ENCODE measurements at places on chromosomes 16 and 17.
A peak's percentile ranks its signal among the peaks of the same experiment; 100 is the strongest.

DNA sequence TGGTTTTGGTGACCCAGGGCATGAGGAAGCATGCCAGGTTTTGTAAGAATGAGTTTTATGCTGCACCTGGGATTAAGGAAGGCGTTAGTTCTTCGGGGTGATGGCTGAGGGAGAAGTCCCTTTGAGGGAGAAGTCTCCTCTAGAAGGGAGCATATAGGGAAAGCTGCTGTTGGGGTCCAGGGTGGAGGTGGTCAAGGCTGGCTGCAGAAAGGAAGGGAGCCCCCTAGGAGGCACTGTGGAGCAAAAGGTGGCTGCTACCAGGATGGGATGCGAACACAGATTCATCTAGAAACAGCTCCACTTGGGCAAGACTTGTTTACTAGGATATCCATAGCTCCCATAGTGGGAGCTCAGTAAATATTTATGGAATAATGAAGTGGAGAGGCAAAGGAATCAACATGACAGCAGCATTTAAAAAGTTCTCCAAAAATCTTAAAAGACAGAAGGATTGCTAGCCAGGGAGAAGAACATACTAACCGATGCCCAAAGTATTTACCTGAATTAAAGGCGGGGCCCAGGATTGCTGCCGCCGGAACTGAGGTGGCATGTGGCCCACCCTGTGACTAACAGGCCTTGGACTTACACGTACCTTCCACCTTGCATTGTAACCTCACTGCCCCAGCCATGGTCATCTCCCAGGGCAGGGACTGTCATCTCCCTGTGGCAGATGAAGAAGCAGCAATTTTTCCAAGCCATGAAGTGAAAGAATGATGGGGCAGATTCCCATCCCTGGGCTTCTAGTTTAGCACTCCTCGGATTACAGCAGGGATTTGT lies 7.1 kb upstream of the LPCAT2 start:
- DNase-seq = no peak

DNA sequence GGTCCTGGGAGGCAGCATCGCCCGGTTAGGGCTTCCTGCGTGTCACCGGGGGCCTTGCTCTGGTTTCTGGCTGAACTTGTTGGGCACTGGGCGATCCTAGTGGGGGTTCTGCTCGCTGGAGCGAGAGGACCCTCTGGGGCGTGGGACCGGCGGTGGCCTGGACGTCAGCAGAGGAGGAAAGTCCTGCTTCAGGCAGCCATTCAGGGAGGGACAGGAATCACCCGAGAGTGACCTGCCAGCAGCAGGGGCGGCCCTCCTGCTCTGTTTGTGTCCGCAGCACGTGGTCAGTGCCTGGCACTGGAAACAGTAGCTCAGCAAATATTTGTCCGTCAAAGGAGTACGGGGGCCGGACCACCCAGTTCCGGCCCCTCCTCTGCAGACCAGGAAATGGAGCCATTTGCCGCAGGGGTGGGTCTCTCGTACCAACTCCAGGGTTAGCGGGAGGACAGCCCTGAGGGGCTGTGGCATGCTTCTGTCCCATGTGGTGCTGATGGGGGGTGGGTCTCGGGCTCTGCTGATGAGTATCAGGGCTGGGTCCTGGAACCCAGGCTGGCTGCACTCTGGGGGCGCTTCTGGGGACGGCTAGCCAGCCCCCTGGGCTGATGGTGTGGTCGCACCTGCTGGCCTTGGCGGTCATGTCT lies 48.3 kb downstream of the BAIAP2 start:
- DNase-seq = no peak

- DNase-seq = no peak
Measured at GRCh38 chr16:17743158-17743557, 272.4 kb upstream of the XYLT1 start.

GRCh38 chr16:57756424-57757325 lies 21.1 kb downstream of the KATNB1 start:
- no peak for DNase-seq

DNA sequence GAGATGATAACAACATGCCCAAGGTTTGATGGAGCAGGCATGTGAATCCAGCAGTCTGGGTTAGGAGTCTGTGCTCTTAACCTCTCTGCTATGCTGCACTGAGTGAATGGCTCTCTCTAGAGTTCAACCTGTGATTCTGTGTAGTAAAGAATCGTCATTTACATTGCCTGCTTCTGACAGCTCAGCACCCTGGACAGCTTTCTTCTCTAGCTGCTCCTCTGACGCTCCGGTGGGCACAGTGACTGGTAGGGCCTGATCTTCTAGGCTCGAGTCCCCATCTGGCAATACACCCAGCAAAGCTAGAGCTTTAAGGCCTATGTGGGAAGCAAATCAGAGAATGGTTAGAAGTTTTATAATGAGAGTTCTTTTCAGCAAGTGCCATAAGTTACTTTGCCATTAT lies 85.3 kb upstream of the ATP2A3 start:
- DNase-seq = no peak

DNA sequence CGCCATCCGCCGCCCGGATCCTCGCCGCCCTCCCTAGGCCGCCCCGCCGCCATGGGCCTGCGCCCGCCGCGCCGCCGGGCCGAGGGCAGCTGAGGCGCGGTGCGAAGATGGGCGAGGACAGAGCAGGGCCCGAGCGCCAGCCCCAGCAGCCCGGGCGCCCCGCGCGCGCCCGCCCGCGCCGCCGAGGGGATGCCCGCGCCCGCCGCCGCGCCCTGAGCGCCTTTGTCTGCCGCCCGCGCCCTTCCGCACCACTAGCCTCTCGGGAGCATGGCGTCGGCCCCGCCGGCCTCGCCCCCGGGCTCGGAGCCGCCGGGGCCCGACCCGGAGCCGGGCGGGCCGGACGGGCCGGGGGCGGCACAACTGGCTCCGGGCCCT lies 278 bp downstream of the RAB11FIP3 start:
- peak; percentile 25 for DNase-seq

DNA sequence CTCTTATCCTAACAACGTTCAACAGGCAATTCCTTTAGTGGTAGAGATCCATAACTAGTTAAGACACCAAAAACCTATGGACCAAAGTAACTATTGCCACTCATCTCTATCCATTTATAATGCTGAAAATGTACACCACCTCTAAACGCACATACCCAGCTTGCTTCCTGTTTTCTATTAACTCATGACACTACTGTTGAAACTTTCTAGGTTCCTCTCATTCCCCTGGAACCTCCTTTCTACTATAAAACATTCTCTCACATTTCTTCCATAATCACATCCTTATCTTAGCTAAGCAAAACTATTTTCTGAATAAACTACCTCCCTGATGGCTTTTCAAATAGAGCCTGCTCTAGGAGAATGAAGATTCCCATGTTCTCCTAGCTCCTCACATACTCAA lies 42.9 kb upstream of the KSR1 start:
- no peak for DNase-seq

- no peak for DNase-seq
Measured at GRCh38 chr16:65409510-65409909, 287.6 kb upstream of the CDH11 start.

GRCh38 chr17:63492940-63493339 lies 16.1 kb downstream of the ACE start:
- no peak for DNase-seq

GRCh38 chr16:80914379-80915078 lies 92.2 kb downstream of the CMC2 start:
- DNase-seq = no peak

GRCh38 chr17:49890852-49891251 lies 43.0 kb upstream of the TAC4 start:
- no peak for DNase-seq

DNA sequence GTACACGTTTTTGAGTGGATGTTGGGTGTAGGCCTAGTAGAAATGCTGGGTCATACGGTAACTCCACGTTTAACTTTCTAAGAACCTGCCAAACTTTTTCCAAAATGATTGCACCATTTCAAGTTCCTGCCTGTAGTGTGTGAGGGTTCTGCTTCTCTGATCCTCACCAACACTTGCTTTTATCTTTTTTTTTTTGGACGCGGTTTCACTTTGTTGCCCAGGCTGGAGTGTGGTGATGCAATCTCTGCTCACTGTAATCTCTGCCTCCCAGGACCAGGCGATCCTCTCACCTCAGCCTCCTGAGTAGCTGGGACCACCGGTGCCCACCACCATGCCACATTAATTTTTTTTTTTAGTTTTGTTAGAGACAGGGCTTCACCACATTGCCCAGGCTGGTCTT lies 23.5 kb downstream of the ZNF750 start:
- no peak for DNase-seq

GRCh38 chr17:80244871-80245509 lies 15.7 kb upstream of the RNF213 start:
- DNase-seq = no peak

DNA sequence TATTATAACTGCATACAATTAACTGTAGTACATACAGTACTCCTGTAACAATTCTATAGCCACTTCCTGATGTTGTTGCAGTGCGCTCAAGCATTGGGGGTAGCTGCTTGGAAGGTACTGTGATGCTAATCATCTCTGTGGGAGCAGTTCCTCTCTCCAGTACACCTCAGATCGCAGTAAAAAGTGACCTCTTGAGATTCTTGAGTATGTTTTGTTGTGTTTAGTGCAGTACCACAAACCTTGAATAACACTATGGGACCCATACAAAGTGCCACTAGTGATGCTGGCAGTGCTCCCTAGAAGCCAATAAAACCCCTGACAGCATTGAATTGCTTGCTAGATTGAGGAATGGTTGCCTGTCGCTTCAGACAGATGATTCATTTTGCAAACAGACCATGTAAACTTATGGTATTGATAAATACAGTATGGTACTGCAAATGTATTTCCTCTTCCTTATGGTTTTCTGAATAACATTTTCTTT lies 193.0 kb downstream of the SPECC1 start:
- DNase-seq = no peak

DNA sequence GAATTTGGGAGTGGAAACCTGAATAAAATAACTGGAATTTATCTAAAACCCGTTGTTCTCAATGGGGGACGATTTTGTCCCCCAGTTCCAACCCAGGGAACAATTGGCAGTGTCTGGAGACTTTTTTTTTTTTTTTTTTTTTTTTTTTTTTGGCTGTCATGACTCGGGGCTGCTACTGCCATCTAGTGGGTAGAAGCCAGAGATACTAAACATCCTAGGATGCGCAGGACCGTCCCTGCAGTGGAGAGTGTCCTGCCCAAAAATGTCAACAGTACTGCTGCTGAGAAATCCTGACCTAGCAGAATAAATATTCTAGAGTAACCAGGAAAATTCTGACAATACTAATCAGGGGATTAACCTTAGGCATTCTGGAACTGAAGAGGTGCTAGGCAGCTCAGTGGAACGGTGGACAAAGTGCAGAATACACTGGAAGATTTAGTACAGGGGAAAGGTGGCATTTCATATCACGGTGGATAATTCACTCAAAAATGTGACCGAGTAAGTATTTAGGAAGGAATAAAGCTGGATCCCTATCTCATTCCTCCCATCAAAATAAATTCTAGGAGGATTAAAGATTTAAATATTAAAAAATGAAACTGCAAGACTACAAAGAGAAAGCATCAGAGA lies 107.6 kb downstream of the SPECC1 start:
- DNase-seq = peak; percentile 52

DNA sequence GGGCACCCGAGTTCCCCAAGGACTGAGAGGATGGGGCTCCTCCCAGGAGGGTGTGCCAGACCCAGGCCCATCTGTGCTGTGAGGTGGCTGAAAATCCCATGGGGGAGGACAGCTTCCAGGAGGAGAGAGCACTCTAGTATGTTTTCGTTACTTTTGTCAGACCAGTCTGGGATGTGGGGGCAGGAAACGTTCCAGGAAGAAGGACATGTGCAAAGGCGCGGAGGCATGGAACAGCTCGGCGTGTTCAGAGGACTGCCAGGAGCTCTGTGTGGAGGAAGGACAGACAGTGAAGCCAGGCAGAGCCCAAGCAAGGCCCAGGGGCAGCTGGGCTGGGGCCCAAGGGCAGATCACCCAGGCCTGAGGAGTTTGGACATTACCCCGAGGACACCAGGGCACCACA lies 7.0 kb downstream of the CA4 start:
- DNase-seq = no peak

GRCh38 chr16:72908362-72909167 lies 139.4 kb downstream of the ZFHX3 start:
- DNase-seq = no peak

DNA sequence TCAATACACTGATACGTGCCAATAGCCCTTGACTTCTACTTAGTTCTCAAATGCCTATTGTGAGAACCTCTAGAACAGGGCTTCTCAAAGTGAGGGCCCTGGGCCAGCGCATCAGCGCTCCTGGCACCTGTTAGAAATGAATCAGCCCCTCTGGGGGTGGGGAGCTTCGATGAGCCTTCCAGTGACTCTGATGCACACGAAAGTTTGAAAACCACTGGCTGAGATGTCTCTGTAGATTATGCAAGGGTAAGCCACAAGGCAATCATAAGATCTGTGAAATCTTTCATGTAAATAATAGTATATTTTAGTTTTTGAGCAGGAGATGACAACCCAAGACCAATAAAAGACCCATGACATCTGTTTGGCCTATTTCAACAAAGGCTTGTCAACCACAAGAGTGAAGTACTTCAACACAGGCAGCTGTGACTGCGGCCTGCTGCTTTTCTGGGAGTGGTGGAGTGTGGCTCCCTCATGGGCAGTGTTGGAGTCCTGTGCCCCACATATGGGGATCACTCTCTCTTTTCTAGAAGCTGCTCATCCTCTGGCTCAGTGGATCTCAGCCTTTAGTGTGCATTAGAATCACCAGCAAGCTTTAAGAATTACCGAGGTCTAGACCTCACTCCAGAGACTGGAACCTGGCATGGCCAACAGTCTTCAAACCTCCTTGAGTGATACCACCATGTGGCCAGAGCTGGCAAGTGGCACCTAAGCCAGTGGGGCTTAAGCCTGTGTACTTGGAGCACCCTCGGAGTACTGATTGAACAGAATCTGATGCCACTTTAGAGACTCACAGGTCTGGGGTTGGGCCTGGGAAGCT lies 5.8 kb downstream of the MTHFSD start:
- no peak for DNase-seq

- DNase-seq = no peak
Measured at GRCh38 chr16:54654429-54654828, 276.2 kb upstream of the IRX5 start.

DNA sequence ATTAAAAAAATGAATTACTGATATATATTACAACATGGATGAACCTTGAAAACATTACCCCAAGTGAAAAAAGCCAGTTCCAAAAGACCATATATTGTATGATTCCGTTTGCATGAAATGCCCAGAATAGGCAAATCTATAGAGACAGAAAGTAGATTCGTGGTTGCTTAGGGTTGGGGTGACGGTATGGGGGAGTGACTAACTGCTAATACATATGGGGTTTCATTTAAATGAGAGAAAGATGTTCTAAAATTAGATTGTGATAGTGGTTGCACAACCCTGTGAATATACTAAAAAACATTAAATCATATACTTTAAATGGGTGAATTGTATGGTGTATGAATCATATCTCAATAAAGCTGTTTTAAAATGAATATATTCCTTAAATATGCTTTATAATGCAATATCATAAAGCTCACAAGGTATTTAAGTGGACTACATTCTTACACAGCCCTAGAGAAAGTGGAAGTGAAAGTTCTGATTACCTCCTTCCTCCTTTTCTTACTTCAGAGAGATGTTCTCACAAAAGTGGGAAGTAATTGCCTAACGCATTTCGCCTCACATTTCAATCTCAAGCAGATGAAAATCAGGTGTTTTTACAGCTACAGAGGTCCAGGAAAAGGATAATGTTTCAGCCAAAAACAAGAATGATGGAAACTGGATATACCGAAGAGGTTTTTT lies 142.7 kb upstream of the GNAO1 start:
- DNase-seq = no peak
